ENCODE measurements at places on chromosomes 1 and 21.

DNA sequence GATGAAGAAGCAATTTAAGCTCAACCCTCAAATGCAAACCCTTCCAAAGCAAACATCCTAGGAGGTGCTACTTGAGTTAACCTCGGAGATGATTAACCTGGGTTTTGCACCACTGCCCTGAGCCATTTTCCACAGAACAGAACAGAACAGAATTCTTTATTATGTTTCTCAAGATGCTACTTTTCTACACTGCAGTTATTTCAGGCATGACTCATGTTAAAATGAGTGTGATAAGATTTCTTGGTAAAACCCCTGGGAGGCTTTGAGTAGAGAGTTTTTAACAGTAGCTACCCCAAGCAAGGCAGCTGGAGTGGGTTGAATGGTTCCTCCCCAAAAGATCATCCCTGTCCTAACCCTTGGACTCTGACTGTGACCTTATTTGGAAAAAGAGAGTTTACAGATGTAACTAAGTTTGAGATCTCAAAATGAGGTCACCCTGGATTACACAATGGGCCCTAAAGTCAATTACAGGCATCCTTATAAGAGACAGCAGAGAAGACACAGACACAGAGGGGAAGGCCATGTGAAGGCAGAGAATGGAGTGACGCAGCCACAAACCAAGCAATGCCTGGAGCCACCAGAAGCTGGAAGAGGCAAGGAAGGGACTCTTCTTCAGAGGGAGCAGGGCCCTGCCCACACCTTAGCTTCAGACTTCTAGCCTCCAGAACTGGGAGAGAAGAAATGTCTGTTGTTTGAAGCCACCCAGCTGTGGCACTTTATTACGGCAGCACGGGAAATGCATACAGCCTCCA is 153.4 kb downstream of the ETS2 start:
- DNase-seq: no peak

GRCh38 chr1:230278376-230278775 is 147.8 kb downstream of the PGBD5 start:
- no peak for DNase-seq

GRCh38 chr1:227898502-227899140 is 49.1 kb downstream of the WNT9A start:
- DNase-seq: no peak

GRCh38 chr1:53080041-53080440 is 18.0 kb downstream of the PODN start:
- no peak for DNase-seq

All from activated T-helper 9 cell treated with anti-CD3 and anti-CD28 coated beads, Interleukin-2, amount 50 U/mL, for 16 hours (primary cell).